Endothelial cell (in vitro differentiated cells): ENCODE measurements at places on chromosomes 3 and 15. TPM values are rescaled to one million over a fixed set of nuclear protein-coding genes. Genes with fewer than 3 reads are reported as not detected.
A peak's percentile ranks its signal among the peaks of the same experiment; 100 is the strongest.

DNA sequence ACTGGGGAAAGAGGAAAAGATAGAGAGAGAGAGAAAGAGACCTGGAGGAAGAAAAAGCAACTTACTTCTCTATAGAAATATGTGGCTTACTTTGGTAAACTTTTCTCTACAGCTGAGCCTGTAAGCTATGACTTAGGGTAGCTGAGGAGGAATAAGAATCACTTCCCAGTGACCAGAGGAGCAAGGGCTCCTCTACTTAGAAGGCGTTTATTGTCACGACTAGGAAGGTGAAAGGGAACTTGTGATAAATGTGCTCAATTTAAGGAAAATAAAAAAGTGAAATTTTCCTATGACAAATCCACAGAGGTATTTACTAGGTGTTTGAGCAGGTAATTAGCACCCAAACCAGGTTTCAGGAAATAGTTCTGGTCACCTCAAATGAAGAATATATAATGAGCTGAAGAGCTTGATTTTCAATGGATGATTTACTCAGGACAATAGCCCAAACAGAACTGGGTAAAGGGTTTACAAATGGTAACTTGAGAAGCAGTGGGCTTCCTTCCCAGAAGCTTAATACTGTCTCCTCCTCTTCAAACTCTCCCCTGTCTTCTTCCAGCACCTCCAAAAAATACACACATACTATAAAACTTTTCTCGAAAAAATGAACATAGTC is 46.1 kb downstream of the SOX2 start:
- H3K36me3 ChIP-seq: no peaks in the 10 kb centered on the region
- no peak for DNase-seq
- H3K4me3 ChIP-seq: no peak overlapping the region
- no peak overlapping the region for H3K27ac ChIP-seq

DNA sequence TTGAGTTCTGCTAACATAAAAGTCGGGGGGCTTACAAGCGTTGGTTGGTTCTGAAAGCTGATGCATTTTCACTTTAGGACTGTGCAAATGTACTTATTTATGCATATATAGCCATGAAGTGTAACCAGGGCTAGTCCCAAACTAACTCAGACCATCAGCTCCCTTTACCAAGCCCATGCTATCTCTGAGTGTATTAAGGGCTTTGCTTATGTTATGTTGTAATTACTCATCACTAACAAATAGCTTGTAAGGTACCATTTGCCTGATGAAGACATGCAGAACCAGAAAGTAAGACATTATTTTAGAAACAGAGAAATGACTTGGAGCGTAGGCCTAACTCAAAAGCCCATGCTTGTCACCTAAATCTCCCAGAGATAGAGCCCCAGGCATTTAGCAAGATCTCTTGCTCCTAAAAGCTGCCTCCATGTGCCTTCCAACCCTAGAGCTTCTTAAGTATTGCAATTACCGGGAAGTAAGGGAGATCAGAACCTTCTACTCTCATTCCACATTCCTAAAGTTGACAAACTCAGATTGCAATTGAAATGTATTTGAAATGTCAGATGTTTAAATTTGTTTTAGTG is 362.9 kb upstream of the RBMS3 start:
- peaks cover 3% of the 10 kb centered on the region for H3K4me1 ChIP-seq
- DNase-seq: no peak
- H3K27me3 ChIP-seq: no peaks in the 10 kb centered on the region
- H3K36me3 ChIP-seq: no peaks in the 10 kb centered on the region
- no peak overlapping the region for H3K27ac ChIP-seq

DNA sequence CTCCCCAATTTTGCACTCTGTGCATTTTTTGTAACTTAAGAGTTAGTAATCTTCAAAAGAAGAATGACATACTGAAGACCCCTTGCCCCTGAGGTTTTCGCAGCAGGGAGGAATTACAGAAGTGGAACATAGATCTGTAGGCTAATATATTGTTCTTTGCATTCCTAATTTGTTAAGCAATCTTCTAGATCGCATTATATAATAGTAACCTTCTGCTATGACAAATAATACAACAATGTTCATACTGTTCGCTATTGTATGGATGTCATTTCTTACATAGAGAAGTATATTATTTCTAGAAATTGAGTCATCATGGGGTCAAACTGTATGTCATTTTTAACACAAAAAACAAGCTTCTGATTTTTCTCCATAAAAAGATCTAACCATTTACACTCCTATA is 95.8 kb upstream of the TGFBR2 start:
- no peak for DNase-seq
- peaks cover 2% of the 10 kb centered on the region for H3K27me3 ChIP-seq
- H3K4me3 ChIP-seq: no peak overlapping the region
- H3K36me3 ChIP-seq: no peaks in the 10 kb centered on the region
- no peak overlapping the region for H3K27ac ChIP-seq
- H3K4me1 ChIP-seq: peaks cover 6% of the 10 kb centered on the region

Gene GPR156
- 0.21 TPM for total RNA-seq

DNA sequence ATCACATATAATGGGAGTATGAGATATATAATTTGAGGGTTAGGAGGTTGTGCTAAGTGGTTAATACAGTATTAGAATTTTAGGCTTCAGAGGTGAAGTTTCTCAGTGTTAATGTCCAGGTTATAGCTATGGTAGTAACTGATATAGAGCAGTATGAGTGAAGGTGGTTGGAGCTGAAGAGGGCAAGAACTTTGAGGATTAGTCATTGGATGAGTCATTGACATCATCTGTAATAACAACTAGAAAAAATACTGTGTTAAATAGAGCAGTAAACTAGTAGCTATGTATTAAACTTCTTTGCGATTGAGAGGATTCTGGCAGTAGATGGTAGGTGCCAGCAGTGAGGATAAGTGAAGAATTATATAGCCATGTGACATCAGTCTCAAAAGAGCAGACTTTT is 47.5 kb upstream of the EIF3J start:
- DNase-seq: no peak
- no peak overlapping the region for H3K4me3 ChIP-seq
- H3K27ac ChIP-seq: no peak overlapping the region
- no peaks in the 10 kb centered on the region for H3K4me1 ChIP-seq
- peaks cover 1% of the 10 kb centered on the region for H3K27me3 ChIP-seq
- peaks cover 10% of the 10 kb centered on the region for H3K36me3 ChIP-seq

- DNase-seq: no peak
- no peak overlapping the region for H3K4me3 ChIP-seq
- H3K4me1 ChIP-seq: no peaks in the 10 kb centered on the region
- no peak overlapping the region for H3K27ac ChIP-seq
These were observed 2.8 kb upstream of the RTP2 start for GRCh38 chr3:187705164-187705563.

Gene SLC12A8
- total RNA-seq: 0.54 TPM

DNA sequence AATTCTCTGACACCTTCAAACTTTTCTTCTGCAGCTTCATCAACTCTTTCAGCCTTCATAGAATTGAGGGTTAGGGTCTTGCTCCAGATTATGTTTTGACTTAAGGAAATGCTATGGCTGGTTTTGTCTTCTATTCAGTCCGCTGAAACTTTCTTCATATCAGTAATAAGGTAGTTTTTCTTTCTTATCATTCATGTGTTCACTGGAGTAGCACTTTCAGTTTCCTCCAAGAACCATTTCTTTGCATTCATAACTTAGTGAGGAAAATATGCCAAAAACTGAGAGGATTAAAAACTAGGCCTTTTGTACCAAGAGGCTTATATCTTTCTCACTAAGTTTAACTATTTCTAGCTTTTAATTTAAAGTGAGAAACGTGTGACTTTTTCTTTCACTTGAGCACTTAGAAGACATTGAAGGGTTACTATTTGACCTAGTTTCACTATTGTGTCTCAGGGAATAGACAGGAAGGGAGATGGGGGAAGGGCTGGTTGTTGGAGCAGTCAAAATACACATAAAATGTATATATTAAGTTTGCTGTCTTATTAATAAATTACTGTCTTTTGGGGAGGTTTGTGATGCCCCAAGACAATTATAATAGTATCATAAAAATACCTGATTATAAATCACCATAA is 1110.1 kb downstream of the TBL1XR1 start:
- DNase-seq: no peak
- H3K4me3 ChIP-seq: no peak overlapping the region
- H3K27me3 ChIP-seq: no peaks in the 10 kb centered on the region
- H3K27ac ChIP-seq: no peak overlapping the region
- H3K4me1 ChIP-seq: peaks cover 5% of the 10 kb centered on the region

DNA sequence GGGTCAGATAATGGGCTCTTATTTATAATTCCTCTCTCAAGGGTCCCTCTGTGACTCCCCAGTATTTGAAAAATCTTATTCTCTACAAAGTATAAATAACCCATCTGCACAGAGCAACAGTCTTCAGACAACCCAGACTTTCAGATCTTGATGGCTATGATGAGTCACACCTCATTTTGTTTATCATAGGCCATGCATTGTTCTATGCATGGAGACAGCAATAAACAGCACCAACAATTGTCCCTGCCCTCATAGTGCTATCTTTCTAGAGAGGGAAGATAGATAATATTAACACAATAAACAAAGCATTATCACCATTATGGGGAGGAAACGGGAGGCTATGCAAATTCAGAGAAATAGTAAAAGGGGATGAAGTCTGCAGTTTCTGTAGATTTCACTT is 13.4 kb downstream of the FHIT start:
- peaks cover 1% of the 10 kb centered on the region for H3K27me3 ChIP-seq
- H3K4me1 ChIP-seq: peaks cover 8% of the 10 kb centered on the region
- no peaks in the 10 kb centered on the region for H3K36me3 ChIP-seq
- no peak for DNase-seq
- H3K4me3 ChIP-seq: no peak overlapping the region

Gene DNAH12
- 0.85 TPM for total RNA-seq

DNA sequence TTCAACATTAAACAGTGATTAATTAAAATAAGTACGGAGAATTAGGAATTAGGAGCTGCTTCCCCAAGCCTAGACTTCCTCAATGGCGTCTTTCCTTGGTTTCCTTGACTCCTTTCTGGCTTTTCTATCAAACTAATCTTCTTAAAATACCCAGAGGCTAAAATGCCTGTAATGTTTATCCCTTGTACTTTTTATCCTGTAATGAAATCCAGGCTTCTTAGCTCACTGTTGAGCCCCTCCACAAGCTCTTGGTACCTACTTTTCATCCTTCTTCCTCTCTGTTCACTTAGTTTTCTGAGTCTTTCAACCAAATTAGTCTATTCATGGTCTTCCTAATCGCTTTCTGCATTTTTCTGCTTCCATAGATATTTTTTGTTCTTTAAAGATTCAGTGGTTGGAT is 6.9 kb upstream of the UBE2E1 start:
- no peak overlapping the region for H3K27ac ChIP-seq
- H3K4me1 ChIP-seq: no peaks in the 10 kb centered on the region
- H3K27me3 ChIP-seq: no peaks in the 10 kb centered on the region
- H3K4me3 ChIP-seq: no peak overlapping the region
- H3K36me3 ChIP-seq: no peaks in the 10 kb centered on the region

DNA sequence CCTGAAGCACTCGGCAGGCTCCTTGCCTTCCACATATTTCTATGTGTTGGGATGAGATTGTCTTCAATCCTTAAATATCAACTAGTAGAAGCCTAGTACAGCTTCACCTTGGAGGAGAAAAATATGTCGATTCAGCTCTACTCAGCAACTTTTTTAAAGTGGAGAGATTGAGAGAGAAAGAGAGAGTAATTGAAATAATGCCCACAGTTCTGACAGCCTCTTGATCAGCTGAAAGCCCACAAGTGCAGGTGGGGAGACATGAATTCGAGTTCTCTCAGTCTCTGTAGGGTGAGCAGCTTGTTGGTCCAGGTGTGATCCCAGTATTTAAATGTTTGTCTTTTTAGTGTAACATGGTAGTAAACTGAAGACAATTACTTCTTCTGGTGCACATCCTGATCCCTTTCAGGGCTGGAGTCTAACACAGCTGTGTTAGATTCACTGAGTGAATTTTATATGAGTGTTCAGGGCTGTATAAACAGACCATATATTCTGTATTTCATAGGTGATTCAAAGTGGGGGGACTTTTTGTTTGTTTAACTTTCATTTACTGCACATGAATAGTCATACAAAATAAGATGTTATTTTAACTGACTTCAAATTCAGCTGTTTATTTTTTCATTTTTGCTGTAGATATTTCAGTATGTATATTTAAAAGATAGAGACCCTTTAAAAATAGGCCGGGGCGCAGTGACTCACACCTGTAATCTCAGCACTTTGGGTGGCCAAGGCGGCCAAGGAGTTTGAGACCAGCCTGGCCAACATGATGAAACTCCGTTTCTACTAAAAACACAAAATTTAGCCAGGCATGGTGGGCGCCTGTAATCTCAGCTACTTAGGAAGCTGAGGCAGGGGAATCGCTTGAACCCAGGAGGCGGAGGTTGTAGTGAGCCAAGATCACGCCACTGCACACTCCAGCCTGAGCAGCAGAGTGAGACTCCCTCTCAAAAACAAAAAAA is 64.0 kb downstream of the ST6GAL1 start:
- H3K36me3 ChIP-seq: peaks cover 21% of the 10 kb centered on the region
- H3K27me3 ChIP-seq: peaks cover 3% of the 10 kb centered on the region
- H3K4me1 ChIP-seq: peaks cover 38% of the 10 kb centered on the region
- H3K4me3 ChIP-seq: no peak overlapping the region
- H3K27ac ChIP-seq: no peak overlapping the region
- no peak for DNase-seq

GRCh38 chr3:194257151-194257621 is 93.9 kb downstream of the CPN2 start:
- H3K4me1 ChIP-seq: peaks cover 29% of the 10 kb centered on the region
- peaks cover 9% of the 10 kb centered on the region for H3K27me3 ChIP-seq
- H3K4me3 ChIP-seq: no peak overlapping the region
- no peaks in the 10 kb centered on the region for H3K36me3 ChIP-seq

DNA sequence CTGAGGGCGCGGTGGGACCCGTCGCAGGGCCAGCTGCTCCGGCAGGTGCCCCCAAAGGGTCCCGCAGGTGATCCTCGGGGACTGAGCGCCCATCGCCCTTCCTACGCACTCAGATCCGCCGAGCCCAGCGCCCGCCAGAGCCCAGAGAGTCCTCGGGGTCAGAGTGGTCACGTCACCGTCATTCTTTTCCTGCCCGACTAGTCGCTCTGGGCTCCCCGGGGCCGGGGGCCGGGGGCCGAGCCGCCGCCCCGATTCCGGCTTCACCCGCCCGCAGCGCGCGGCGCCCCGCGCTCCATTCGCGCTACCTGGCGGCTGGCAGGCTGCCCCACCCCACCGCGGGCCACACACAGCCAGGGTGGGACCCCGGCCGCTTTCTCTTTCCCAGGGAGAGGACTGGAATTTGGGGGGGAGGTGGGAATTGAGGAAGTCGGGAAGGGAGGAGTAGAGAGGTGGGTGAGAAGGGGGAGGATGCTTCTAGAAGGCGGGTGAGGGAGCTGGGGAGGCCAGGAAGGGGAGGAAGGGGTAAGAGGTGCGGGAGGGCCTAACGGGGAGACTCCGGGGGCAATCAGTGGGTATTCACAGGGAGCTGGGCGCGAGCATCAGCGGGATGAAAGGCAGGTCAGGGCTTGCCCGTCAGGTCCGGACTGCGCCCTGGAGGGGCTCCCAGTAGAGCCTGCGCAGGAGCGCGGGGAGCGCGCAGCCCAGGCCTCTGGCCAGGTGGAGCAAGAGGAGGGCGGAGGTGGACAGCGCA is 36.1 kb upstream of the EPHB3 start:
- peak overlapping the region; percentile 90 for H3K4me3 ChIP-seq
- peak overlapping the region; percentile 98 for H3K27ac ChIP-seq
- no peaks in the 10 kb centered on the region for H3K27me3 ChIP-seq
- peak; percentile 69 for DNase-seq
- peaks cover 26% of the 10 kb centered on the region for H3K4me1 ChIP-seq
- H3K36me3 ChIP-seq: no peaks in the 10 kb centered on the region

- H3K4me3 ChIP-seq: no peak overlapping the region
- peaks cover 11% of the 10 kb centered on the region for H3K27me3 ChIP-seq
- H3K27ac ChIP-seq: no peak overlapping the region
These were observed 46.0 kb downstream of the RAB11A start for GRCh38 chr15:65914981-65915925.
